Activated CD4-positive, alpha-beta memory T cell treated with anti-CD3 and anti-CD28 coated beads, Interleukin-2, amount 10 ng/mL, durations not matched to agents 7 days and 5 days (primary cell): ENCODE measurements at places on chromosomes 12 and 14. TPM values are rescaled to one million over a fixed set of nuclear protein-coding genes. Genes with fewer than 3 reads are reported as not detected.

DNA sequence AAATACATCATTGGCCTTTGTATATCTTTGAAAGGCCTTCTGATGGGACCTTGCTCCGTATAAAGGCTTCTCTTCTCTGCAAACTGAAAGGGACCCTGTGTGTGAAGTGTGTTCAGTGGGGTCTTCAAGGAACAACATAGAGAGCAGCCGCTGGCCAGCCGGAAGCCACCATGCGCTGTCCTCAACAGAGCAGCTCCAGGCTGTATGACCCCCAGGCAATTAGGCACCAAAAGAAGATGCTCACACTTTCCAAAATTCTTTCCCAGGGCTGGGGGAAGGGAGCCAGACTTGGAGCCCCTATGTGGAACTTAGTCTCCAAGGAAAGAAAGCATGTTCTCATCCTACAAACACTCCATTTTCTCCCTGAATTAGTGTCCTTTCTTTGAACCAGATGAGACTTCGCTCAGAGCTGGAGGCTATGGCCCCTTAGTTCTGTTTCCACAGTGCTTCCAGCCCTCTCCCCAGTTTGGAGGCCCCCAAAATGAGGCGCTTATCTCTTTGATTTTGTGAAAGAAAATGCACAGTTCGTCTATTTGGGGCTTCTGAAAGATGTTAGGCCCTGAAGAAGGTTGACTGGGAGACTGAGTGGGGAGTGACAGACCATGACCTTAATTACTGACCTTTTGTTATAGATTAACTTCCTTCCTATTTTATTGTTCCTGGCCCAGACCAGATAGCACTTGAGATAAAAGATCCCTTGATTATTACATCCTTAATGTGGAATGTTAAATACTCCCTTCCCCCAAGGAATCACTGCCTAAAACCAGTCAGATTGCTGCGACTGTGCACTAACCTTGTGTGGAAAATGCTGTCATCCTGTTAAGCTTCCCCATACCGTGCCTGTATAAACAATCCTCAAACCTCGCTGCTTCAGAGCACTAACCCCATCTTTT lies 128.3 kb upstream of the FGD4 start:
- no peaks in the 10 kb centered on the region for H3K27me3 ChIP-seq
- H3K27ac ChIP-seq, result no peak overlapping the region
- H3K4me1 ChIP-seq, result peaks cover 13% of the 10 kb centered on the region
- no peak overlapping the region for H3K4me3 ChIP-seq
- no peak for DNase-seq

- H3K4me3 ChIP-seq, result no peak overlapping the region
- H3K27me3 ChIP-seq, result peaks cover 3% of the 10 kb centered on the region
- H3K4me1 ChIP-seq, result no peaks in the 10 kb centered on the region
Measured at GRCh38 chr12:96751626-96752025, 155.4 kb upstream of the NEDD1 start.

GRCh38 chr14:71267007-71267513 lies 359.8 kb downstream of the PCNX1 start:
- H3K4me3 ChIP-seq, result peak overlapping the region; percentile 67
- peaks cover 40% of the 10 kb centered on the region for H3K36me3 ChIP-seq
- peak; percentile 30 for DNase-seq
- H3K27ac ChIP-seq, result peak overlapping the region; percentile 69
- peaks cover 2% of the 10 kb centered on the region for H3K27me3 ChIP-seq

The BCL2L14 gene
- 13.9 TPM for total RNA-seq

DNA sequence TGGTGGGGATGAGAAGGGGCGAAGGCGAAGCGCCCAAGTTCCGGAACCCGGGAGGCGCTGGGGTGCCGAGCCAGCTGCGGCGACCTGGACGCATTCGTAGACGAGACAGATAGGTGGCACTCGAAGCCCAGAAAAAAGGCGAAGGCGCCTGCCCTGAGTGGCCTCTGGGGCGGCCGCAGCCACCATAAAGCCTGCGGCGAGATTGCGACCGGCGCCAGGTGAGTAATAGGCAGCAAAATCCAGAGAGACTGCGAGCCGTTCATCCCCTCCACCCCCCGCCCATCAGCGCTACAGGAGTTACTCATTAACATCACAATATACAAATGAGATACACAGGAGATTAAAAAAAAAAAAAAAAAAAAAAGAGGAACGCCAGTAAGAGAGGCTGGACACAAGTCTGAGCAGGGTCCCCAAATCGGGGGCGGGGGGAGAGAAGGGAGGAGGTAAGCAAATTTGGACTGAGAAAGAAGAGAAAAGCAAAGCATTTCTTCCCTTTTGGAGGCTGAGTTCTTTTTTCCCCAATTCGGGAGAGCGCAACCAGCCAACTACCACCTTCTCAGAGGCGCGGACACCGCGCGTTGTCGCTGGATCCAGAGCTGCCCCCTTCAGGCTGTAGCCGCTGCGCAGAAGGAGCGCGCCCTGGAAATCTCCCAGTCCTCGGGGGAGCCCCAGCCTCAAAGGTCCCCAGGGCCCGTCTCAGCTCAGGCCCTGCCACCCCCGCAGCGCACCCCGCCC lies 15.7 kb downstream of the TBX3 start:
- H3K27ac ChIP-seq, result no peak overlapping the region
- peaks cover 80% of the 10 kb centered on the region for H3K27me3 ChIP-seq
- no peak overlapping the region for H3K4me3 ChIP-seq
- no peak for DNase-seq
- peaks cover 2% of the 10 kb centered on the region for H3K4me1 ChIP-seq
- H3K36me3 ChIP-seq, result no peaks in the 10 kb centered on the region

GRCh38 chr14:99479906-99480869 lies at the start of gene SETD3:
TSS of gene SETD3 (minus strand) at chr14:99480859. CDS start at chr14:99465805, 15,054 bp downstream.
- no peaks in the 10 kb centered on the region for H3K27me3 ChIP-seq
- peak; percentile 40 for DNase-seq
- peaks cover 46% of the 10 kb centered on the region for H3K4me1 ChIP-seq
- peak within 1 kb of the TSS; percentile 94 for H3K27ac ChIP-seq
- peak within 1 kb of the TSS; percentile 97 for H3K4me3 ChIP-seq

The DPPA3 gene
- total RNA-seq, result not detected

- H3K4me1 ChIP-seq, result no peaks in the 10 kb centered on the region
- DNase-seq, result no peak
- no peak overlapping the region for H3K27ac ChIP-seq
- H3K36me3 ChIP-seq, result no peaks in the 10 kb centered on the region
- H3K4me3 ChIP-seq, result no peak overlapping the region
Measured at GRCh38 chr14:93674343-93674742, 113.9 kb downstream of the PRIMA1 start.
